ENCODE measurements at places on chromosomes 16 and 17. TPM values are rescaled to one million over a fixed set of nuclear protein-coding genes. Genes with fewer than 3 reads are reported as not detected.

DNA sequence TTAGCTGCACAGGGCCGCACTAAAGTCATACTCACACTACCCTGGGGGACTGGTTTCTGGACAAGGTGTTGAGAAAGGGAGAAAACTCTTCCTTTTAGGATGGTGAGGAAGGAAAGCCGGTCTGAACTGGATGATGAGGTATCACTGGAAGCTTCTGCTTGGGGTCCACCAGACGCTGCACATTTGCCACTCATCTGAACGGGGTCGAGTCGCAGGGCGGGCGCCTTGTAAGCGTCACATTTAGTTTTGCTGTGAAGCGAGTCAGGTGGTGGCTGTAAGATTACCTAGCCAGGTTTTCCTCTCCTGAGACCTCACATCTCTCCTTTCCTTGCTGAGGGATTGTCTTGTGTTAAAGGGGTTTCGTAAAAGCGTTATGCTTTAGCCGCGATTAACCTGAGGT lies 2.3 kb downstream of the JPT2 start:
- DNase-seq, result no peak

GRCh38 chr17:5220074-5220473 lies 14.6 kb downstream of the SCIMP start:
- no peak for DNase-seq

GRCh38 chr16:2515180-2515851 lies 1.6 kb downstream of the ATP6V0C start:
- no peak for DNase-seq

DNA sequence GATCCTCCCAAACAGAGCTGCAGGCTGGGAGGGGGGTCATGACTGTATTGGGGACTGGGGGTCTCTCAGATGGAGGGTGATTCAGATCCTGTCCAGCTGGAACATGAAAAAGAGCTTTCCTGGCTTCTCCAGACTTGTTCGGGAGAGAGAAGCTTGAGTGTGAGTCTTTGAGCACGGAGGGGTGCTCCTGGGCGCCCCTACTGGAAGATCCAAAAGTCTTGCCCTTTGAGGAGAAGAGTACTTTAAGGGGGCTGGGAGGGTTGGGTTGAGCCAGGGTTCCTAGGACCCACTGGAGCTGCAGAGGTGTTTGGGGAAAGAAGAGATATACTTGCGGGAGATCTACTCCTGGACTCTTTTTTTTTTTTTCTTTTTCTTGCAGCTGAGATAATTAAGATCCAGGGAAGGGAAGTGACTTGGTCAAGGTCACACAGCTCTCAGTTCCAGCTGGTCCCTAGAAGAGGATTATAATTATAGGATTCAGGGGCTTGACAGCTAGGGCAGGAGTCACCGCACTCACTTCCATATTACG lies 8.4 kb downstream of the RARA start:
- DNase-seq, result peak; percentile 80

The USP6 gene
- total RNA-seq, result not detected

All from LHCN-M2 (cell line).